Activated T-helper 1 cell treated with anti-CD3 and anti-CD28 coated beads, Interleukin-2, amount 50 U/mL, for 16 hours (primary cell): ENCODE measurements at places on chromosomes 7 and 10.

- DNase-seq: no peak
These were observed 2.6 kb upstream of the NEURL1 start for GRCh38 chr10:103490986-103491314.

GRCh38 chr10:127922675-127923366, 15.9 kb downstream of the PTPRE start:
- no peak for DNase-seq

DNA sequence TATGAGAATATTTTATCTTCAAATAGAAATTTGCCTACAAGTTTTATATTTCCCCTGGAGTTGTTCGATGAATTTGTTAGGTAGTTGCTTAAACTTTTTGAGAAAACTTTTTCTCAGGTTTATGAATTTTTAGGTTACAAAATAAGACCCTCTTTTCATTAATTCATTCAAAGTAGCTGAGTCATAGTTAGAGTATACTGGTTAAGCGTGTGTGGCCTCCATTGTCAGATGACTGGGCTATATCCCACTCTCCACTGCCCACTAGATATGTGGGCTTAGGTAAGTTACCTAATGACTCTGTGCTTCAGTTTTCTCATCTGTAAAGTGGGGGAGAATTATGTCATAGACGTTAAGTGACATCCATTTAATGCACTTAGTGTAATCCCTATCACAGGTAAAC, 1.0 kb downstream of the ASB15 start:
- no peak for DNase-seq

DNA sequence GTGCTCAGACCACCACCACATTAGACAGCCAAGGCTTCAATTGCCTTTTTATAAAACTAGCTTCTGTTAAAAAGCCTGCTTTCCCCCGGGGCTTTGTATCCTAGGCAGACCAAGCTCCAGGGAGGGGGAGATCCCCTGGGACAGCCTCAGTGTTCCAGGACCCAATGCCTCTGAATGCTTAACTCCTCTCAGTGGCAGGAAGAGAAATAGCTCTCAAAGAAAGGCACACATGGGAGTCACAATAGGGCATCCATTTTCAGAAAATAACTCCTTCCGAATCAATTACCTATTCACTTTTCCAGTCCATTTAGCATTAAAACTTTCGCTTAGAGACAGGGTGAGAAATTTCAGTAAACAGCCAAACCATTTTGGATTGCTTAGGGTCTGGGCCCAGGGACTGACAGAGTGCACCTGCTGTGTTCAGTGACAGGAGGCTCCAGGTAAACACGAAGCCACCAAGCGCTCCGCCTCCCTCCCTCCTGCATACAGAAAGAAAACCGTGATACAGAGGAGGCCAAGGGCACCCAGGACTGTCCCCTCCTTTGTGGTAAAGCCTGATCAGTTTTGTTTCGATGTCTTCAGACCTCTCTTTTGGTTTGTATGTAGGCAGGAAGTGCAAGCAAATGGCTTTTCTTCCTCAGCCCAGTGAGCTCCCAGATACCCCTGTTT, 599.7 kb downstream of the KCNMA1 start:
- DNase-seq: no peak
